ENCODE measurements at places on chromosomes 1 and 21.

GRCh38 chr1:165073185-165074007, 283.1 kb downstream of the LMX1A start:
- peak; percentile 32 for DNase-seq

- DNase-seq: no peak
These were observed 2.0 kb upstream of the CAMTA1 start for GRCh38 chr1:6783221-6783620.

- no peak for DNase-seq
These were observed 33.6 kb downstream of the CLDN14 start for GRCh38 chr21:36446301-36446700.

GRCh38 chr1:26541816-26542711, 12.5 kb downstream of the RPS6KA1 start:
- no peak for DNase-seq

- peak; percentile 9 for DNase-seq
These were observed 6.7 kb upstream of the FAM167B start for GRCh38 chr1:32240140-32240951.

All from NCI-H2081 treated with DMSO at 0.1 percent for 48 hours (cell line).